Activated CD8-positive, alpha-beta memory T cell treated with anti-CD3 and anti-CD28 coated beads, Interleukin-2, amount 50 U/mL, for 4 hours (primary cell): ENCODE measurements at places on chromosomes 2 and 18.

- no peak for DNase-seq
These were observed 176.4 kb upstream of the RAB6C start for GRCh38 chr2:129803032-129803431.

- no peak for DNase-seq
These were observed 33.8 kb downstream of the MAP4K3 start for GRCh38 chr2:39403311-39403710.

GRCh38 chr2:120910956-120911951 is 175.6 kb downstream of the GLI2 start:
- no peak for DNase-seq

DNA sequence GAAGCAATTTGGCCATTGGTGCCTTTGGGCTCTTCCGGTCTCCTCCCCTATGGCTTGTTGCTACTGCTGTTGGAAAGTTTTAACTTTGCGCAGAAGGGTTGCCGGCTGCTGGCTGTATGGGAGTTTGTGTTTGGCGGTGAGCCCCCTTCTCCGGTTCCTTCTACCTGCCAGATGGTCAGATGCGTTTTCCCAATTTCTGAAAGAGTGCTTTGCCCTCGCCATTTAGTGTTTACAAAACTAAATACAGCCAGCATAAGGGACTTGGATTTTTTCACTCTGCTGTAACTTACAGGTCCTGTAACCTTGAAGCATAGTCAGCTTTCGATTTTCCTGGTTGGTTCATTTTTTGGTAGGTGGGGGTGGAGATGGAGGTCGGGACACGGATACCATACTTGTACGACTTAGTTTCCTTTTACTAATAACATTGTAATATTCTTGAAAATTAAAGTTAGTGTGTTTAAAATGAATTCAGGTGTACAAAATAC is 604 bp downstream of the COQ10B start:
- no peak for DNase-seq

GRCh38 chr18:54392543-54393023 is 34.9 kb downstream of the C18orf54 start:
- DNase-seq = no peak

DNA sequence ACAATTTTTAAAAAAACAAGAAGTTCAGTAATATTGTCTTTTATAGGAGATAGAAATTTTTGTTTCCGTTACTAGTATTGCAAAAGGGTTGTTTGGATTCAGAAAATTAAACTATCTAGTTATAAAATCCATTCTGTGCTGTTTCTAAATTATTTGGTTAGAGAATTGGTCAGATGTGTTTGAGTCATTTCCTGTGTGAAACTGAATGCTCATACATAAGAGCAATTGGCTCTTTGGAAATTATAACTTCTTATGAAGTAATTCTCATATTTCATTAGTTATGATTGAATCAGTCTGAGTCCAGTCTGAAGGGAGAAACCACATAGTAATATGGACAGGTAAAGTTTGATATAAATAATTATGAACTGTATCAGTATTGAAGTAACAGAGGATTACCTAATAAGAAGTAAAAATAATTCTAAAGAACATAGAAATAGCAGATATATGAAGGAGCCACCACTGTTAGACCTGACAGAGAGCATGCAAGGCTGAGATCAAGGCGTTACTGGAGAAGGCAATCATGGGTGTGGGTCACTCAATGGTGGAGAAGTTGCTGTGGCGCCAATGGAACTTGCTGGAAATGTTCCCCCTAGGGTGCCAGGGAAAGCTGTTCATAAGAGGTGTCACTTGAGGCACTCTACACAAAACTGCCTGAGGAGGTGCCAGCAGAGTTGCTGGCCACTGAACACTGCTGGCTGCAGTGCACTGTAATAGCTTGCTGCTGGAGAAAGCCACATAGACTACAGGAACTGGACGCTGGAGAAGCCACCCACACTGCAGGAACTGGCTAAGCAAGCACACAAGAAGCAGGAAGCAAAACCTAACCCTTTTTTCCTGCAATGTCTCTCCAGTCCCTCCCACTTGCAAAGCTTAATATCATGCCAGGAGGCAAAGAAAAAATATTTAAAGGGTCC is 18.0 kb upstream of the FAP start:
- DNase-seq = no peak

- DNase-seq = no peak
These were observed 108.0 kb upstream of the SALL3 start for GRCh38 chr18:78871618-78872017.

DNA sequence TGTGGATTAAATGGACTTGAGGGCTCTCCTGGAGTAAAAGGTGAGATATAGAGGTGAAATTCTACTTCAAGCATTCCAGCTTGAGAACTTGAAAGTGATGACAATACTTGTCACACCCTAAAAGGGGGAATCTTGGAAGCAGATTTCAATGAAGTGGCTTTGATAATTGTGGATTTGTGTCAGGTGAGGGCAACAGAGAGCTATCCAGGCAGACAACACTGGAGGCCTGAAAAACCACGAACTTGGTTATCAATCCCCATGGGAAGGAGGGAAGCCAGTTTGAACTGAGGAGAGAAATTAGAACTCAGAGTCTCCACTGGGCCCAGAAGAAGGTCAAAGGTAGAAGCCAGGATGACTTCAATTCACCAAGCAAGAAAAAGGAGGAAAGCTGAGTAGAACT is 263.9 kb downstream of the FIGN start:
- no peak for DNase-seq

- no peak for DNase-seq
These were observed 12.3 kb upstream of the PTMA start for GRCh38 chr2:231696004-231696367.

DNA sequence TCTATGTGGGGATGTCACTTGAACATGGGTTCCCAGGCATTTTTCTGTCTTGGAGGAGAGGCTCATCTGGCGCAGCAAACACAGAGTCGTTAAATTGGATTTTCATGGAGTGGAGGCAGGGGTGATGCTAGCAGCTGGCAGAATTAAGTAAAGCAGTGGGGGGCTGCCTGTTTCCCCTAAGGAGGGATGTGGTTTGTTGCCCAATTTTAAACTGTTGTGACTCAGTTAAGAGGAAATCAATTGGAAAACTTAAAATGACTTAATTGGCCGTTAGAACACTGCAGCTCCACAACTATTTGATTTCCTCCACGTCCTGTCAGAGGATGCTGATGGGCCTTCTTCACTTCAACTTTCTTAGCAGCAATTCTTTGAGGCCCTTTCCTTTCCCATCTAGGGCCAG is 354.1 kb upstream of the ATP5MC3 start:
- DNase-seq = no peak

DNA sequence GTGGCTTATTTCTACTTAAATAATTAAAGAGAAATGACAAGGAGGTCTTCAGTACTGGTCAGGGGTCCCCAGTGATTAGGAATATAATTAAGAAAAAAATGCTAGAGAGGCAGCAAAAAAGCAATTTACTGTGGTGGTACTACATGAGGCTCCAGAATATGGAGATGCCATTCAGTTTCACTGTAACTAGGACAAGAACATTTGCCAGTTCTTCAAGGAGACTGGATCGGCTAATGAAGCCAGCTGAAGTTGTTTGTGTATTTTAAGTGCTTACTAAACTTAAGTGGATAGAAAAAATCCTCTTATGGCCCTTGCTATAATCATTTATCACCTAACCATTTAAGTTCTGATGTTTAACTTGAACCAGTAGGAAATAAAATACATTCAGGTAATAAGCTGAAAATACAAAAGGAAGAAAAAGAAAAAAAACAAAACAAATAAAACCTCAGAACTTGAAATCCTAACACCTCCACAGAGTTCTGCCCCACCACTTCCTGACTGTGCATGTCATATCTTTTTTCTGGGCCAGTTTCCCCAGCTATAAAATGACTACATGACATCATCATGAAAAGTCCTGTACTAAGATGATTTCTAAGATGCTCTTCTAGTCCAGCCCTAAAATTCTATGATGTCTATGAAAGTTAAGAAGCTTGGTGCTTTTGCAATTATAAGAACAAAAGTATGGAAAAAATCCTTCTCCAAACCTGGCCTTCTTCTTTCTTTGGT is 98.0 kb downstream of the TRABD2A start:
- peak; percentile 27 for DNase-seq

DNA sequence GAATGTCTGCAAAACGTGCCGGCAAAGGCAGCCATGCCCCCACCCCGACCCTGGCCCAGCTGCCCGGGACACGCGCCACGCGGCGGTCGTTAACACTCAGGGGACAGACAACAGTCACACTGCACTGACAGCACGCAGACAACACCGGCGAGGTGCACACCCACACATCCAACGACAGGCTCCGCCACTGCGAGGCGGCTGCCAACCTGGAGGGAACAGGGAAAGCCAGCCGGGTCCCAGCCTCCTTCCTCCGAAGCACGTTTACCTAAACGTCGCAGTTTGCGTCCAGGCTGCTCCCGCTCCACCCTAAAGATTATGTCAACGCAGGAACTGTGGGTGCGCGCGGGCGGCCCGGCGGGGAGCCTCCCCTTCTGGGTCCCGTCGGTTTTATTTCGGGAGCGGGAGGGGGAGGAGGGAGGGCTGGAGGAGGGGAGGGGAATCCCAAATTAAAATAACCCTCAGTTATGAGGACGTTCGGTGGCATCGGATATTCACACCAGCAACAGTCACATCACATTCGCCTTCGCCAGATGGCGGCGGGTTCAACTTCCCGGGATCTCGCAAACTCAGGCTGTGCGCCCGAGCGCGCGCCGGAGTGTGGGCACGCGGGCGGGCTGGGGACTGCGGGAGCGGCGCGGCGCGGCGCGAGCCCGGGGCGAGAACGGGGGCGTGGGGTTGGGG is 644 bp downstream of the PTGR3 start:
- DNase-seq = peak; percentile 50

DNA sequence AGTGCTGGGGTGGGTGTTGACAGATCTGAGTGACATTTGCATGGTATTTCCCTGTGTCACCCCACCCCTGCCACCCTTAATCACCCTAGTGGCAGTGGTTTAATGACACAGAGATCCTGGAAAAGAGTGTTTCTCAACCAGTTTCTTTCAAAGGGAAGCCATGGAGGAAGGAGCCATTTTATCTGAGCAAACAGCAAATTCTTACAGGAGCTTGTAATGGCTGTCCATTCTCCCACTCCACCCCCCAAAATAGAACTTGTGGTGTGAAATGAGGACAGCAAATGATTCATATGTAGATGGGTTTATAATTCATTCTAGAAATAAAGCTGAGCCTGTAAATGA is 51.5 kb downstream of the CDC42EP3 start:
- DNase-seq = no peak

DNA sequence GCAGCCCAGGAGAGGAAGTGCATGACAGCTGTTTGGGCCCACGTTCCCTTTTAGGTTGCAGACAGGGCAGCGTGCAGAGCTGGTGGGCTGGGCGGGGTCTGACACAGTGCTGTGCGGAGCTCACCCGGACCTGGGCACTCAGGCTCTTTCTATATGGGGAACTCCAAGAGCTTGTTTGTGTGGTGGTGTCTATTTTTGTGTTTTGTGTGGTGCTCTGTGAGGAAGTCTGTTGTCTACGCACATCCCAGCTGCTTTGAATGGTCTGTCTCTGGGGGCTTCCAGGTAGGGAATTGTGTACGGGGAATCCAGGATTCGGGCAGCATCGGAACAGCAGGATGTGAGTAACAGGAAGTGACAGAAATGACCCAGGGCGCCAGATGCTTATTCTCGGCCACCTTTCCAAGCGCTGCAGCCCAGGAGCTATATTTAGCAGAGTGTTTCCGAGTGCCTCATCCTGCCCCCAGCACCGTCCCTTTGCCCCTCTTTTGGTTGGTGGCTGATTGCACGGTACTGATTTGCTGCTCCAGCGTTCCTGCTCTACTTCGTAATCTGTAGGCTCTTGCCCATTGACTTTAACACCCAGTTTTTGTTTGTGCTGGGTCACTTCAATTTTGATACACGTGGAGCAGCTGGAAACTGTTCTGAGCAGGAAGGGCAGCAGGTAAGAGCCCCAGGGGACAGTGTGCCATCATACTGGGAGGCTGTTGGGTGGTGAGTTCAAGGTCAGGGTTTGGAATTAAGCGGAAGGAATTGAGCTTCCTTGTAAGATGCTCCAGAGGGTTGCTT is 64.7 kb downstream of the DGKD start:
- DNase-seq = peak; percentile 61

DNA sequence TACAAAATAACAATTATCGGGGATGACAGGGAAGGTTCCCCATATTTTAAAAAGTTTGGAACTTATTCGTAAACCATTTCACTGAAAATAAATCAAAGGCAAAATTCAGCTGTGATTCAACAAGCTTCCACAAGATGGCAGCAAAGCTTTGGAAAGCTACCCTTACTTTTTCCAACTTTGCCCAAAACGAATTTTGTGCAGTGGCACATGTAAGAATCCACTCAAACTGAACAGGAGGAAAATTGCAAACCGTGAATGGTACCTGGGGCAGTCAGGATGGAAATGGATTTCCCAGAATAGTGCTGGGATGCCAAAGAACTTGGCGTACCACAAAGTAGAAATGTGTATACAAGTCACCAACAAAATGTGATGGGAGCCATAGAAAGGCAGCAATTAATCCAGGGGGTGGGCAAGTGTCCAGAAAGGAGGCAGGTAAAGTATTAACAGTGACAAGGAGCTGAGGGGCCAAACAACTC is 10.7 kb downstream of the RPL31 start:
- DNase-seq = no peak

- no peak for DNase-seq
These were observed 115.4 kb downstream of the SCG2 start for GRCh38 chr2:223486751-223487150.

GRCh38 chr18:73986711-73987110 is 160.9 kb downstream of the FBXO15 start:
- no peak for DNase-seq

GRCh38 chr2:31233231-31233630 is 721 bp upstream of the EHD3 start:
- DNase-seq = no peak

DNA sequence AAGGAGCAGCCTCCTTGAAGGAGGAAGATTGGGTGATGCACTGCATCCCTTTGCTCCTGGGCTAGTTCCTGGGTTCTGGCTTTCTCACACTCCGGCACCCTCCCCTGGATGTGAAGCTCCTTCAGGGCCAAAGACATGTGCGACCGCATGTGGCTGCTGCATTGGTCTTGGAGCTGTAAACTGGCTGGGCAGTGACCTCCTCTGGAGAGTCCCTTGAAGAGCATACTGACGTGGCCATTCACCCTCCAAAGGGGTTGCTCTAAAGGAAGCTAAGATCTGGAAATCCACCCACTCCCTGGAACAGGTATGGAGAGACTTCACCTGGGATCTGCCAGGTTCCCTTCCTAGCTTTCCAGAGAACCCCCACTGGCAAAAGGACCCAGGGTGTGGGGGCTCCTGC is 62.1 kb downstream of the TMEM17 start:
- DNase-seq = no peak

GRCh38 chr2:11433822-11434221 is 32.1 kb downstream of the E2F6 start:
- DNase-seq = no peak

DNA sequence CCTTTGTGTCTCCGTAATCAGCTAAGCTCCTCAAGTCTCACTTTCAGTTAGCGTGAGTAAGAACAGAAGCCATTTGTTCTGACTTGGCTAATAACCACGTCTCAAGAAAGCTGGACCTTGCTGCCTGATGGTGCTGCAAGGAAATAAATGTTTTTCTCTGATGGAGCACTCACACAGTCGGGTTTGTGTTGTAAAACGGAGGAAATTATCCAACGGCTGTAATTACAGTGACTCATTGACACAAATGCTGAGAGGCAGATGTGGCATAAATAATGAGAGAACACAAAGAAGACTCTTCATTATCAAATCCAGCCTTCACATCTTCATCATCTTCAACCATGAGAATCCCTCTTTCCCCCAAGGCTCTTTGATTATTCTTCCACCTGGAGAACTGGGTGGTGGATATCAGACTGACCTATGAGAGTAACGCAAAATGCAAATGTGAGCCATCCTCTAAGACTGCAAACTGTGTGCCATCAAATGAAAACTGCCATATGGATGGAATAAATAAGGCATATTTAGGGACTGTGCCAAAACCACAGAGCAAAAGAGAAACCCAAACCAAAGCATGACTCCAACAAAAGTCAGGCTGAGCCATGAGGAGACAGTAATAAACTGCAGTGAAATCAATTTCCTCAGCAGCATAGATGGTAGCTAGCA is 252.6 kb downstream of the RND3 start:
- DNase-seq = no peak
